GM12892 (cell line): ENCODE measurements at places on chromosomes 7 and 10.

GRCh38 chr10:110361800-110362456 is 57.2 kb upstream of the SMNDC1 start:
- no peak for DNase-seq

DNA sequence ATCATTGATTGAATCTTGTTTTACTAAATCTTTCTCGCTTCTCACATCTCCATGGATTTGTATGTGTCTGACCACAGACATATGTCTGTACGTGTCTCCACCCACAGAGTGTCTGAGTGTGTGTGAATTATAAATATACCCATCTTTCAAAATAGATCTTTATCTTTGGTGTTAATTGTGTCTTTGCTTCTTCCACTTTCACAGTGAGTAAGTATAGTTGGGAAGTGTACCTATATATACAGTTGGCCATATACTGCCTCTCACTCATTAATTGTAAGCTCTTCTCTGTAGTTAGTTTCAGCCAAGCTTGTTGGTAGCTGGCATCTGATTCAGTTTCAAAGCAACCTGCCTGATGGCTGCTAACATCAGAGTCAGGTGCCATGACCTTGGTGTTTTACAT is 18.4 kb downstream of the EEPD1 start:
- DNase-seq = no peak

- DNase-seq = no peak
Observed at GRCh38 chr7:140070546-140070945, 7.8 kb upstream of the PARP12 start.

DNA sequence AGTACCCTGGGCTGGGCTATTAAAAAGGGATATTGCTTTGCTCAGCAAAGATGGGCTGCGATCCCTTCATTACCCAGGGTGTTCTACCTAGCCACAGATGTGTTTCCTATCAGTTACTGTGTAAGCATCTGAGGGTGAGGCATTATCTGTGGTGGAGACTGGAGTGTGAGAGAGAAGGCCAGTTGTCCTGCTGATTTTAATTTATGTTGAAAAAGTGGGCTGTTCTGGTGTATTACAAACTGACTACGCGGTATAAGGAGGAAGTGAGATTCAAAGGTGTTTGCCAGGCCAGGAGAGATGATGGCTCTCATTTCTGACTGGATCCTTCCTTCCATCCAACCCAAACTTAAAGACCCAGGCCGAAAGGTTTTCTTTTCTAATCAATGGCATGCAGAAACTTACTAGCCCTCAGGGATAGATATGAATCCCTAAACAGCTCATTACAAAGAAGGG is 7.6 kb downstream of the TCF7L2 start:
- no peak for DNase-seq

DNA sequence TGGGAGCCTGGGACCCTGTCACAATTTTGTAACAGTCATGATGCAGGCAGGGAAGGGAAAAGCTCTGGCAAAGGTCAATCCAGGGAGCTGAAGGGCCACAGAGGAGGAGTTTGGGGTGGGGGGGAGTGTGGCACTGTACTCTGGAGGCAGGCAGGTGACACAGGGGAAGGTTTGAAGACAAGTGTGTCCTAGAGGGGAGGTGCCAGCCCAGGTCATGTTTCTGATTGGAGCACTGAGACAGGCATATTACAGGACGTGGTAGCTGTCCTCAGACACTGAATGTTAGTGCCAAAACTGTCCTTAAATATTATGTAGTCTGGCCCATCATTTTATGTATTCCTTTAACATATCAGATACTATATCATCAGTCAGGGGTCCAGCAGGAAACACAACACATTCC is 75.6 kb upstream of the LRRC4 start:
- no peak for DNase-seq
